ENCODE measurements at places on chromosomes 6 and 20.

GRCh38 chr20:51514249-51514648, 28.3 kb downstream of the NFATC2 start:
- DNase-seq, result no peak

GRCh38 chr20:9186396-9186795, 117.5 kb downstream of the PLCB4 start:
- no peak for DNase-seq

DNA sequence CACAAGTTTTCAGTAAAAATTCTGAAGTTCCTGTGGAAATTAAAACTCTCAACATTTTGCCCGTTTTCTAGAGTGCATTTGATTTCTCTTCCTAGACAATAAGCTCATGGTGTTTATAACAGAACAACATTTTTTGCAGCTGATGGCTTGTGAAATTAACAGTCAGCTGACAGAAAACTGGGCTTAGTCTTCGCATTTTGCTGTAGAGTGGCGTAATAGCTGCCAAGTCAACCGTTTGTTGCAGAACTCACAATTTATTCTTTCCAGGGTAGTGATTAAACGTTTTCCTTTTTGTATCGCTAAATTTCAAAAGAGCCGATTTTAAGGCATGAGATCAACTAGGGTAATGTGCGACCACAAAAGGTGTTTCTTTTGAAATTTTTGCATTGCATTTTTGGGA, 1.4 kb downstream of the SPO11 start:
- DNase-seq, result no peak

DNA sequence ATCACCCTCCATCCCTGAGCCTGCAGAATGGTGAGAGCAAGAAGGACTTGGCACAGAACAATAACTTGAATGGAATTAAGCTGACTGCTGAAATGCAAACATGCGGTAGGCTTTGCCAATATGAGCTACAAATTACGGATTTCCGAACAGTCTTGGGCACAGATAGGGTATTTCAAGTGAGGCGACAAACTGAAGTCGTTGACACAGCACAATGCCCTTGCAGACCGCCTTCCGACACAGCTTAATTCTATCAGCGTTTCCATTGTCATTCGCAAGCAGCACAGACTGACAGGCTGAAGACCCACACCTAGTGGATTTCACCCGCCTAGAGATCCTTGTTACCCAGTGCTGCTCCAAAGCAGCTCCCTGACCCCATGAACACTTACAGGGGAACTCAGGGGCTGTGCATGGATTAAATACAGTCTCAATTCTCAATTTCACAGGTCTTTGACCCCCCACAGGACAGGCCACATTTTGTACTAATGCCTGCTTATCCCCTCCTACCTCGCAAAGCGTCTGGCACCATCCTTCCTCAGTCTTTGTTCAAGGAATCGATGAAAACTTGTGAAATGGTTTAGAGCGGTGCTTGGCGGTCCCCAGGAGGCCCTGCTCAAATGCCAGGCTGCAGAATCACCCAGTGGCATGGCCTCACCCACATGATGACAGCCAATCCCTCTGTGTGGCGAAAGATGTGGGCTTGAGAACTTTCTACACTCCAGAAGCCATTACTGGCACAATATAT, 34.6 kb downstream of the RAMACL start:
- no peak for DNase-seq

GRCh38 chr20:4997222-4997621, 4.1 kb downstream of the SLC23A2 start:
- DNase-seq, result no peak

GRCh38 chr6:39892490-39893129, 41.7 kb downstream of the MOCS1 start:
- peak; percentile 77 for DNase-seq

GRCh38 chr20:11651138-11651537, 266.6 kb upstream of the BTBD3 start:
- DNase-seq, result no peak

DNA sequence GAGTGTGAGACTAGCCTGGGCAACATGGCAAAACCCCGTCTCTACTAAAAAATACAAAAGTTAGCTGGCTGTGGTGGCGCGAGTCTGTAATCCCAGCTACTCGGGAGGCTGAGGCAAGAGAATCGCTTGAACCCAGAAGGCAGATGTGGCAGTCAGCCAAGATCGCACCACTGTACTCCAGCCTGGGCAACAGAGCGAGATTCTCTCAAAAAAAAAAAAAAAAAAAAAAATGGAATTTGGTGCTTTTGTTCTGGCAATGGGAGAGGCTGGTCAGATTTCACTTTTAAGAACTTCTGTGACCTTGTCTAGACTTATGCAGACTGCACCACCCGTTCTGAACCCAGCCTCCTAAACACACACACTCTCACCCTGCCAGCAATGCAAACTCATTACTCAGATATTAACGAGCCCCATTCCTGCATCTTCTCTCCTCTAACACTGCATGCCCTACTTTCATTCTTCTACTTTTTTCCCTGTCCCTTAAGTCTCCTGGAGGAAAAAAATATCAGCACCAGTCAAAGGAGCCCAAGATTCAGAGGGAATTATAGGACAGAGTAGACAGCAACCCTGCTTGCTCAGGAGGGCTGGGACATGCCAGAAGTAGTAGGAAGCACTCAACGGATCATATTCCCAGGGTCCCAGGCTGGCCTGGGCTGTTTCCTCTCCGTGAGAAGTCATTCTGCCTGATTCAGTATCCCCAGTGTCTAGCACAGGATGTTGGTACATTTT, 4.4 kb downstream of the MOCS1 start:
- peak; percentile 21 for DNase-seq
